ENCODE measurements at places on chromosomes 1 and 21.

GRCh38 chr21:46628868-46629267, 6.6 kb upstream of the PRMT2 start:
- no peak for DNase-seq

DNA sequence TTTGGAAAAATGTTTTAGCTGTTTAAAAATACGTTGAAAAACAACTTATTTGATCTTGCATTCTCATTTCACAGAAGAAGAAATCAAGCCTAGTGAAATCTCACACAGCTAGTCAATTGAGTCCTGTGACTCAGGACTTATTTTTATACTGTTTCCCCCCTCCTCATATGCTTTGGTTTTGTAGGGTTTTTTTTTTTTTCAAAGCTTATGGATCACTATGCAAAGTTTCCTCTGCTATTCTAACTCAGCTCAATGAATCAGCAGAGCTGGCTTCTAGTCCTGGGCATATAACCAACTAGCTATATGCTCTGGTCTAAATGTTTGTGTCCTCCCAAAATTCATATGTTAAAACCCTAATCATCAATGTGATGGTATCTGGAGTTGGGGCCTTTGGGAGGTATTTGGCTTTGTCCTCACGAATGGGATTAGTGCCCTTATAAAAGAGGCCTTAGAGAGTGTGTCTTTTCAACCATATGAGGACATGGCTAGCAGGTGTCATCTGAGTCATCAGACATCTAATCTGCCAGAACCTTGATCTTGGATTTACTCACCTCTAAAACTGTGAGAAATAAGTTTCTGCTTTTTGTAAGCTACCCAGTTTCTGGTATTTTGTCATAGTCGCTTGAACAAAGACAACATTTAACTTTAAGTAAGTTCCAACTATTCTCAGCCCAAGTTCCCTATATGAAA, 317.2 kb upstream of the C1orf87 start:
- DNase-seq: no peak

GRCh38 chr1:206421616-206422340, 48.5 kb upstream of the IKBKE start:
- DNase-seq: no peak

GRCh38 chr1:37118790-37119189, 84.5 kb upstream of the GRIK3 start:
- no peak for DNase-seq

DNA sequence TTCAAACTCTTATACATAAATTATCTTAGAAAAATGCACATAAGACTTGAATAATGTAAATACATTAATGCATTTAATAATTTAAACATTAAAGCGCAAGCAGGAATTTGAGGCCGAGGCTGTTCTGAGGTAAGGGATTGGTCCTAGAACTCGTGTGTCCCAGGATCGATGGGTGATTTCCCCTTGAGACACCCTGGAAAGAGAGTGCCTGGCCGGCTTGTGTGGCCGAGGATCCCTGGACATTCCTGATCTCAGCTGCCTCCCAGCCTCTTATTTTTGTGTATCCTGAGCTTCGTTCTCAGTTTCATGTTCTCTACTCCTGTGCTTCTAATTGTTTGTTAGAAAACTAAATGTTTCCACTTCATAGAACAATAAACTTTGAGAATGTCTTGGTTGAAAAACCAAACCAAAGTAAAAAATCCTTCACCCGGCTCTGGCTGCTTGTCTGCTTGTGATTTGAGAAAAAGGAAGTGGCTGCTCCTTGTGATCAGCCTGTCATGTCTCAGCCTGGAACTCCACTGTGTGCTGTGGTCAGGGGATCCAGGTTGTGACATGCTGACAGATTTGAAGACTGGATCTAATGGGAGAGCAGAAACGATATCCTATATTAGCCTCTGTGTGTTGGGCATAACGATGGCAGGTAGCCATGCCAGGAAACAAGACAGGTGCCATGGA, 40.7 kb downstream of the PEX14 start:
- no peak for DNase-seq

DNA sequence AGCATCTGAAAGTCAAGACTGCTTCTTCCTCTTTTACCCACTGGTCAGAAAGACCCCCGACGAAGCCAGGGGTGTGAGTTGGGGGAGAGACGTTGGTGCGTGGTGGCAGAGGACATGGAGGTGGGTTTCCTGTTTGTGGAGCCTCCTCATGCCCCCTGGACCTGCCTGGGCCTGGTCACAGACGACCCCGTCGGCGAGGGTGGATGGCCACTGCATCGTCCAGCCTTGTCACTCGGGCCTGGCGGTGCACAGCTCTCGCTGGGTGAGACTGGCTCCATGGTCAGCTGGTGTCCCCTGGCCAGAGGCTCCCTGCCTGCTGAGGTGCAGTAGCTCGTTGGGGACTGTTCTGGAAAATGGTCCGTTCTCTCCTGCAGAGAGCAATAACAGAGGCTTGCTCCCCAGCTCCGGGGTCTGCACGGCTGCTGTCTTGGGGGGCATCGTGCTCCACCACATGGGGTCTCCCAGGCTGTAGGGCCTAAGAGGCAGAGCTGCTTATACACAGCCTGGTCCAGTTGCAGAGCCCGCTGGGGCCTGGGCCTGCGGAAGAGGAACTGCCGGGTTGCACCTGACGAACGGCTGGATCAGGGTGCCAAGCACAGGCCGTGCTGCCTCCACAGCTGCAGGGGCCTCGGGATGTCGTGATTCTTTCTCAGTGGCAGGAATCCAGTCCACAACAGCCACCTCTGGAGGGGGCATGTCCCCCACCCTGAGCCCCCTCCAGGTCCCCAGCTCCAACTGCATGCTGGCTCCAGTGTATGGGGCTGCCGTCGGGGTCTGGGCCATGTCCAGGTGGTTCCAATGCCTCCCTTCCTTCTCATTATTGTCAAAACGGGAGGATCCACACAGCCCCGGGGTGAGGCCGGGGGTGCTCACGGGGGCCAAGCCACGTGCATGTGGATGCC, 18.0 kb upstream of the ACTRT2 start:
- DNase-seq: no peak

GRCh38 chr1:63524201-63524600, 876 bp downstream of the EFCAB7 start:
- DNase-seq: no peak

DNA sequence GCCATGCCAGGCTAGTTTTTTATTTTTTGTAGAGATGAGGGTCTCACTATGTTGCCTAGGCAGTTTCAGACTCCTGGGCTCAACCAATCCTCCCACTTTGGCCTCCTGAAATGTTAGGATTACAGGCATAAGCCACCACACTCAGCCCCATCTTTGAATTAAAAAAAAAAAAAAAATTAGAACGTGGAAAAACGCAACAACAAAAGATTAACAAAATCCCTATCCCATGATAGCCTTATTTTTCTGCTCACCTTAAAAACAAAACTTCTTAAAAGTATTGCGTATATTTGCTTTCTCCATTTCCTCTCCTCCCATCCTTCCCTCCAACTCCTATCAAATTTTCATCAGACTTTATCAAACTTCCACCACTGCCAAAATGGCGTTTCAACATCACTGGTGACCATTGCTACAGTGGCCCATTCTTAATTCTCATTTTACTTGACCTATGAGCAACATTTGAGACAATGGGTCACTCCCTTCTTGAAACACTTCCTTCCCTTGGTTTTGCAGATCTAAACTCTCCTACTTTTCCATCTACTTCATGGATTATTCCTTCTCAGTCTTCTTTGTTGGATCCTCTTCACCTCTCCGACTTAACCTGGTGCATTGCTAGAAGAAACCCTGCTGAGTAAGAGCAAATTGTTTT, 579 bp upstream of the ZNF684 start:
- no peak for DNase-seq

GRCh38 chr1:14363707-14364413, 234.6 kb upstream of the KAZN start:
- no peak for DNase-seq

DNA sequence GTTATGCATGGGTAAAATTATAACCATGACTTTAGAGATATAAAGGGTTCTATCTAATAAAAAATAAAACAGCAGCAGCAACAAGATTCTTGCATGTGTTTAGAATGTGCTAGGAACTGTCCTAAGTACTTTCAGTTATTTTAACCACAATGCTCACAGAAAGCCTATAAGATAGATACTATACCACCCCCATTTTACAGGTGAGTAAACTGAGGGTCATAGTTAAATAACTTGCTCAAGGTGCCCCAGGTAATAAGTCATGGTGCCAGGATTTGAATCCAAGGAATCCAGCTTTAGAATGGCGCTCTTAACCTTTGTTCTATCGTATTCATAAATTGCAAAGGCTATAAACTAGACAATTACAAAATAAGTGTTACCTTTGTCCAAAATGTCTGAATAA, 53.4 kb downstream of the FRRS1 start:
- DNase-seq: no peak

GRCh38 chr1:6419397-6419803, 319 bp downstream of the HES2 start:
- DNase-seq: no peak

- no peak for DNase-seq
These were observed 45.9 kb upstream of the EDN2 start for GRCh38 chr1:41530411-41530810.

GRCh38 chr1:26288311-26288941, 8.5 kb downstream of the SH3BGRL3 start:
- no peak for DNase-seq

DNA sequence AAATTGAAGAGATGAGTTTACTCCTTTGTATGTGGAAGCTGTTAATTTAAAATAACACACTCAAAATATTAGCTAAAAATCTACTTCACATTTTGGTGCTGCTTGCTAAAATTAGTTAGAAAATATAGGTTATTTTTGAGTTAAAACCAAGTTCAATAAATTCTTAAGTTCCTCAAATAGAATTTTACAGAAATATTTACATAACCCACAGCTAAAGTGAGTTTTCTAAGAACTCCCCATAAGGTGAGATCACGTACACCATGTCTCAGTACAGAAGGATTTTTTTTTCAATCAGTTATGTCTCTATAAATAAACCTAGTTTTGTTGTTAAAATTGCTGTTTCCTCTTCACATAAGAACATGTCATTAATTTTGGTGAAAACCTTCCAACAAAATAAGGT, 108.0 kb downstream of the SDCCAG8 start:
- DNase-seq: no peak

GRCh38 chr1:66206563-66207144, 327.3 kb upstream of the SGIP1 start:
- no peak for DNase-seq

DNA sequence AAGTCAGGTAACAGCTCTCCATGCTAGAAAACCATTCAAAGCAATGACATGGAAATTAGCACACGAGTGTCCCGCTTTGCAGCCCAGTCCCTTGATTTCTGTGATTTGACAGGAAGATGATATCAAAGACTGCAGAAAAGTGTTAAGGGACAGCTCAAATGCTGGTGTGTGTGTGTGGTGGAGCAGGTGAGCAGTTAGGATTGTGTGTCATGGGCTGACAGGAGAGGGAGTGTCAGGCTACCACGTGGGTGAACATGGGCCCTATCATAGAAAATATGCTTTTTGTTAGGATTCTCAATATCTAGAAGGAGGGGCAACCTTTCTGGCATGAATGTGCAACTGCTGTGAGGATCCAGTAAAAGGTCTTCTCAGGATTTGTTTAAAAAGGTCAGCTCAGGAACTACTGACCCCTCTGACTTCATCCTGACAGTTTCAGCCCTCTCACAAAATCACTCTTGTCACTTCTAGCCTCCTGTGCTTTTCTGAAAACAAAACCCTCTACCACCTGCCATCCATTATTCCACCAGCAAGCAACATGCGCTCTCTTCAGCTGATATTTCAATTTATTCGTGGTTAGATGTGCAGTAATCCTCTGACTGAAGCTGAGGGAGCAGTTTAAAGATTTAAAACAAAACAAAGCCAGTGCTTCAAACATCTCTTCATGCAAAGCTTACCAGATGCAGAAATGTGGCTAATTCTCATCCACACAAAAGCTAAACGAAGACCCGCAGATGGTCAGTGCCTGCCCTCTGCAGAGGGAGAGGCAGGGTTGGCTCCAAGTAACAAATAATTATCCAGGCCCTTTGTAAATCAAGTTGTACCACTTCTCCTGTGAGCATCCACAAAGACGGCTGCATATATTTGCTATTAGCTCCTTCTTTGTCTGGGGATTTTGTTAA, 397.9 kb downstream of the PTBP2 start:
- no peak for DNase-seq

DNA sequence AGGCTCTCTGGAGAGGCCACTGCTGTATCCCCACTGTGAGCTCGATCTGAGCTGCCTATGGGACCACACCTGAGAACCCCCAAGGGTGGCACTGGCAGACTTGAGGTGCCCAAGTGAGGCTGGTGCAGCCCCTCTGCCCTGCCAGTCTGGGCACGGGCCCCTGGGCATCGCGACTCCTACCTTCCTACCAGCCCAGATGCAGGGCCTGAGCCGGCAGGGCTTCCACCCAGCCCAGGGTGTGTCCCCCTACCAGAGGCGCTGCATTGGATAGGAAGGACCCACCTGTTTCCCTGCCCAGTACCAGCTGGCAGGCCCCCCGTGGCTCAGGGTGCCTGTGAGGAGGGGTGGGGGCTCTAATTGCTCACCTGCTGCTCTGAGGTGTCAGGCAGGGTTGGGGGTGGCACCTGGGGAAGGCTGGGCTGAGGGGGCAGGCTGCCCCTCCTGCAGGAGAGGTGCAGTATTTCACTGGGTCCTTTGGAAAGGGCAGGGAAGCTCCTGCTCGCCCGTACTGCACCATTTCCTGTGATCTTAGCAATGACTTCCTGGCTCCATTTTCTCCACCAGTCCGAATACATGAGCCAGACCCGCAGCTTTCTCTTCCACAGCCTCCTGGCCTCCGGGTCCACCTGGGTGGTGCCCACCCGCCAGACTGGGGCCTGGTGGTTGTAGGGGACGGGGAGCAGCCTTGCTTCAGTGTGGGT, 11.8 kb downstream of the TP73 start:
- no peak for DNase-seq
